Activated CD4-positive, alpha-beta T cell treated with anti-CD3 and anti-CD28 coated beads for 48 hours (primary cell): ENCODE measurements at places on chromosomes 1 and 21.

- no peak for DNase-seq
Observed at GRCh38 chr1:212646588-212646987, 38.0 kb downstream of the ATF3 start.

GRCh38 chr1:204479387-204480136, 15.0 kb downstream of the PIK3C2B start:
- DNase-seq, result no peak

GRCh38 chr1:94803517-94804441, 16.4 kb upstream of the SLC44A3 start:
- no peak for DNase-seq

GRCh38 chr1:19418503-19418971, 66.8 kb downstream of the CAPZB start:
- DNase-seq, result no peak

GRCh38 chr1:189606795-189607476, 870.7 kb downstream of the BRINP3 start:
- DNase-seq, result no peak

DNA sequence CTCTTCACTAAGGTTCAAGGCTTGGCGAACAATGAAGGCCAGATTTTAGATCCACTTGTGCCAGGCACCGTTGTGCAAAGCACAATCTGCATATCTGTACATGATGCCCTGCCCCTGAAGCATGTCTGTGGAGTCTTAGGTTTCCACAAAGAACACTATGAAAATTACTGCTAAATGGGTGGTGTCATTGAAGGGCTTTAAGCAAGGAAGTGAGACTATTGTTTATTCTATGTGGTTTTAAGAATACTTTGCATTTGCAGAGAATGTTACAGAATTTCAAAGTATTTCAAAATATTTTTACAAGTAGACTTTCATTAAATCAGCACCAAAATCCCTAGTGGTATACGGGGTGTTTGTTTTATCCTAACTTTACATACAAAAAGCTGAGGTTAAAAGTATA, 8.8 kb downstream of the TSEN15 start:
- DNase-seq, result no peak

DNA sequence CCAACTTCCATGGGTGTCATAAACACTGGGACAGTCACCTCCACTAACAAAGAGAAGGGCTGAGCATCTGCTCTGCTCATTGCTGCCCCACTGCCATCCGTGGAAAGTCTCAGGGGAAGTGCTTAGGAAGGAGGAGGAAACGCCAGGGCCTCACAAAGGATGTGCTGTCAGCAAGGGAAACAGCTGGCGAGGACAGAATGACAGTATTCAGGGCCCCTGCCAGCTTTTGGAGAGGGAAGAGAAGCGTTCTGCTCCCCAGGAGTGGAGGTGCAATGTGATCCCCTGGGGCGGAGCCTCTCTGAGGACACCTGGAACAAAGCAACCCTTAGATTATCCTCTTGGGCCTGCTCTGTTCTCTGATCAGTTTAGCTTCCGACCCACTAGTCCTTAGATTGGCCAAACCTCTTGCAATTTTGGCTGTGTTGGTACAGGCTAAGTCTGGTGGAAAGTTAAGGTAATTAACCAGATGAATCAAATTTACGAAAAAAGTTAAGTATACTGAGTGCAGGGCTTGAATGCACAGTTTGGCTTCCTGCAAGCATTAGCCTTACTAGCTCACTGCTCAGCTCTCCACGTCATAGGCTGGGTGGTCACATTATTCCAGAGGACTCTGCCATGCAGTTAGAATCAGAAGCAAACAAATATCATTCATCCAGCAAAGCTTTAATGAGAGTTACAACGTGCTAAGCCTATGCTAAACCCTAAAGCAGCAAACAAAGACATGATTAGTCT, 170.2 kb upstream of the NFIA start:
- DNase-seq, result no peak

DNA sequence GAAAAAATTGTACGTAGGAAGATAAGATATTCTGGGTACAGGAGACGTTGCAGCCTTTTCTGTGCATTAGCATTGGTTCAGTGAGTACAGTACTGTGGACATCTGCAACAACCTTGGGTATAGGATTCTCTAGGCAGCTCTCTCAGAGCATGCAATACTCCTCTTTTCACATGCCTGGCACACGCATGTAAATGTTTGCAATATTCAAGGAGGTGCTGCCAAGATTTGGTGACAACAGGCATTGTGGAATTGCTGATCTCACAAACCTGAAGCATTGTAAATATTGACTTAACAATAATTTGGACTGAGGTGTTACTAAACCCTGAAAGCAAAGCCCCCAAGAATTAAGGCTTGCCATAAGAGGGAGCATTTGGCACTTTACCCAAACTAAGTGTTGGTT, 126.8 kb downstream of the GRIK1 start:
- no peak for DNase-seq

DNA sequence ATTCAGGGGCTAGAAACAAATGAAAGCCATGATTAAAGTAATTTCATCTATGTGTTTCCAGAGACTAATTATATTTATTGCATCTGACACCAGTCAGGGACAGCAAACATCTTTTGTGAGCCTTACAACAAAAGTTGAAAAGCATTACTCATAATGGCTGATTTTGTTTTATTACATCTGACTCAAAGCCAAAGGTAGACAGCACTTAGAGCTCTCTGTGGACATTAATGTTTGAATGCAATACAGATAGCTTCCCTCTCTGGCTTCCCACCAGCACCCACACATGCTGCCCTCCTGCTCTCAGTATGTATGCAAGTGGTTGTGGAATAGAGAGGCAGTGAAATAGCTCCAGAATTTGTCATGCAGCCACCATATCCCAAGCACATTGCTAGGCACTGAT, 198.7 kb downstream of the SETD4 start:
- no peak for DNase-seq

DNA sequence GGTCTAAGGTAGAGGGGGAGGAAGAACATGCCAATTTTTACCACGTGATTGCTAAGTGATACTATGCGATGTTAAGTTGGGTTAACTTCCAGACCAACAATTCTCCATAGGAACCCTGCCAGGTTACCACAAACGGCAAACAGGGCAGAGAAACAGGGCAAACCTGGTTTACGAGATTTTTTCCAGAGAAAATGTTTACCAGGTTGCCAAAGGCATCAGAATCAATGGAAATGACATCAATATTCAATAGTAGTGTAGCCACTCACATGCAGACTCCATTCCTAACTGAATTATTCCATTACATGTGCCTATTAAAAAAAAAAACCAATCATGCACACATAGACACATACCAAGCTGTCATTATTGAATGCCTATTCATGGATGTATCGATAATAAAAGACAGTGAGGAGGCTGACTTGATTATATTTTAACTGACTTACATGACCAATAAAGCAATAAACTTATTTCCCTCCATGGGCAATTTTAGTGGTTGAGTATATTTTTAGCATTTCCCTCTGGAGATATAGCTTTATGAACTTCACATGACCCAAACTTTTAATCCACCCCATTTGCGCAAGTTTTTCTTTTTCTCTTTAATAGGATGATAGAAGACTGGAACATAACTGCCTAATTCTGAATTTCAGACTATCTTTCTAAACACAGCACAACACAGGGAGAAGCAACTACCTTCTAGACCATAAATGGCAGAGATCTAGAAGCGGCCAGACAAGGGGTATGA, 40.5 kb upstream of the KCNE1 start:
- no peak for DNase-seq

DNA sequence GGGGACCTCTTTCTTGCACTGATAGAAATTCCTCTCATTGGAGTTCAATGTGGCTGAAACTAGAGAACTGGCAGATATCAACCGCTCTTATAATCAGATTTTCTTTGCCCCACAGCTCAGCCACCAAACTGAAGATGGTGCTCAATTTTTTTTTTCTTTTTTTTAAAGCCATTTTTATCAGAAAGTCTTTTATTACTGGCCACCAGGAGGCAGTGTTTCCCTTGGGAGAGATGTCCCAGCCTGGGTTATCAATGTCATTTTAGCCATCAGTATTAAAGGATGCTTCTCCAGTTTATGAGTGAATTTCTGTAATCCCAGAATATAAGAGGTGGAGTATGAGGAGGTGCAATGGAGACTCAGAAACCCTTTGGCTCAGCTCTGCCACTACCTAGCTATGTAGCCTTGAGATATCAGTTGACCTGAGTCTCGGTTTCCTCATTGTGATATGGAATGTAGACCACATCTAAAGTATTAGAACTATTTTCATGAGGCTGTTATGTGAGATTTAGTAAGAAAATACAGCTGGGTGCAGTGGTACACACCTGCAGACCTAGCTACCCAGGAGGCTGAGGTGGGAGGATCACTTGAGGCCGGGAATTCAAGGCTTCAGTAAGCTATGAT, 27.6 kb downstream of the CD244 start:
- peak; percentile 43 for DNase-seq

- DNase-seq, result no peak
Observed at GRCh38 chr1:181015251-181015615, 7.4 kb downstream of the STX6 start.
